ENCODE measurements at places on chromosomes 4 and X.
A peak's percentile ranks its signal among the peaks of the same experiment; 100 is the strongest.

DNA sequence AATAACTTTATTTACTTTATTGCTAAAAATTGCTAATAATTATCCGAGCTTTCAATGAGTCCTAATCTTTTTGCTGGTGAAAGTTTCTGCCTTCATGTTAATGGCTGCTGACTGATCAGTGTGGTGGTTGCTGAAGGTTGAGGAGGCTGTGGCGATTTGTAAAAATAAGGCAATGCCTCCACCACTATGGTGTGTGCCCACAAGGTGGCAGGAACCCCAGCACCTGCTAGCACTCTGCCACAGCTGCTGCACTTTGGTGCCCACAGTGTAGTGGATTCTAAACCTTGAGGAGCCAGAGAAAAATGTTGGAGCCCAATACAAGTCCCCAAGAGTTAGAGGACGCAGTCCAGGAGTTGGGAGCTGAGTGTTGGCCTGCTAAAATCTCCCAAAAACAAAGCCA is 1237.1 kb downstream of the PCDH19 start:
- H3K27ac ChIP-seq, result no peak overlapping the region
- no peak overlapping the region for H3K4me3 ChIP-seq
- H3K27me3 ChIP-seq, result no peaks in the 10 kb centered on the region
- no peaks in the 10 kb centered on the region for H3K4me1 ChIP-seq

DNA sequence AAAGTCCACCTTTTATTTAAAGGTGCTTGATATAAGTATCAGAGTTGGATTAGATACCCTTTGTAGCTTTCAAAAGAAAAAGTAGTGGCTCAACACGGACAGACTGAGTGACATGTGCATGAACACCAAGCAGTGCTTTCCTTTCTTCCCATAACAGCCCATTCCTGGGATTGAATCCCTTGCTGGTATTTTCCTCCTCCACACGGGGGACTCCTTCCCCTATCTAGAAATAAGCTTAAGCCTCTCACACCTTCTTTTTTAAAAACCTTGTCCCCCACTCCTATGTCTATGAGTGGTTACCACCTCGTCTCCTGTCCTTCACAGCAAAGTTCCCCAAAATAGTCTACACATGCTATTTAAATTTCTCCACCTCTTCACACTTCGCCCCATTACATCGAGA is 5.1 kb downstream of the AP1S2 start:
- H3K27ac ChIP-seq, result no peak overlapping the region
- H3K36me3 ChIP-seq, result no peaks in the 10 kb centered on the region
- no peak overlapping the region for H3K4me3 ChIP-seq

DNA sequence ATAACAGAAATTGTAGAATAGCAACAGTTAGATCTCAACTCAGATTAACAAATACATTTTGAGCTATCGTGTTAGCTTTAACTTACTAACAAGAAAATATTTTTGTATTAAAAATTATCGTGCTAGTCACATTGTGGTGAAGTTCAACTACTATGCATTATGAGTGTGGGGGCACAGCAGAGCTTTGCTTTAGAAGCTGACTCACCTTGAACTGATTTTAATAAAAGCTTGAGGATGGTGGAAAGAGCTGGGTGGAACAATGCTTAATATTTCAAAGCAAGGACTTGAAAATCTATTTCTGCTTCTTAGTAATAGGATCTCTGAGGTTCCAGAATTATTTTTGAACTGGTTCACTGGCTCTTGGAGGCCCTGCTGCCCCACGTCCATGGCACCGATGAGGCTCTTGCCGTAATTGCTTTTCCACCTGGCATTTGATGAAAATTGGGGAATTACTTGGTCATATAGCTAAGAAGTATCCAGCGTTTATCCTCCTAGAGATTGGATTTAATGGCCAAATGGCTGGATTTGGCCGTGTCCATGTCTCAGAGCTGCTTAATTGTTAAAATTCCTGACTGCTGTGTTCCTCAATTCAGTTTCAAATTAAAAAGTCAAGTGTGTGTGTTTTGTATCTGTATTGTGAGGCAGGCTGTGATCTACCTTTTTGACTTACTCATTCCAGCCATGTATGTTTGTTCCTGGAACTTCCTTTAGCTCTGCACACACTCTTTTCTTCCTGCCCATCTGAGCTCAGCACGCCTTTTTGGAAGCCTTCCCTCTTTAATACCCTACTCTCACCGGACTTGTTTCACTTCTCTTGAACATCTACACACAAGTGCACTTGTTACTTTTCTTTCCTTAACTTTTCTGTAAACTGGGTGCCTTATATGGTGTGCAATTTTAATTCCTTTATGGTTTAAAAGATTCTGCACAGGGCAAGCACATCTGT is 66.6 kb upstream of the LIMCH1 start:
- DNase-seq, result no peak
- H3K36me3 ChIP-seq, result no peaks in the 10 kb centered on the region
- H3K4me3 ChIP-seq, result no peak overlapping the region

DNA sequence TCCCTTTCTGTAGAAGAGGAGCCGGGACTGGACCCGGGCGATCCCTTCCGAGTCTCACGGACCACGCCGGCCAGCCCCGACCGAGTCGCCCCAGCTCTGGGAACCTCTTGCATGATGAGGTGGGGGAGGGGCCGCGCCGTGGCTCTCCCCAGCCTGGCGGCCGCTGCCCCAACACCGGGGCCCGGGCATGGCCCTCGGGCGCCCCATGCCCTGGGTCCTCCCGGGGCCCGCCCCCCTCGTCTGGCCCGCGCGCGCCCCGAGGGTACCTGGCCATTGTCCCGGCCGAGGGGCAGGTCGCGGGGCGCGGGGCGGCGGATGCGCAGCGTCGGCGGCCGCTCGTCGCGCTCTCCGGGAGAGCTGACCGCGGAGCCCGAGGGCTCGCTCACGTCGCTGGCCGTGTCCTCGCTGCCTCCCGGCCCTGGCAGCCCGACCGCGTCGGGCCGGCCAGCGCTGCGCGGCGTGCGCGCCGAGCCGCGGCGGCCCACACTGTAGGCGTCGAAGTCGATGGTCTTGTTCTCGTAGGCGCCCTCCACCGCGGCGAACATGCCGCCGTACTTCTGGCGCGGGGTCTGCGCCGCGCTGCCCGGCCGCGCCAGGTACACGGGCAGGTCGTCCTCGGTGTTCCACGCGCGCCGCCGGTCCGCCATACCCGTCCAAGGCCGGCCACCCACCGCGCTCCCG is 423 bp downstream of the CRMP1 start:
- DNase-seq, result no peak
- no peaks in the 10 kb centered on the region for H3K4me1 ChIP-seq
- H3K36me3 ChIP-seq, result no peaks in the 10 kb centered on the region
- H3K27me3 ChIP-seq, result peaks cover 14% of the 10 kb centered on the region

- no peaks in the 10 kb centered on the region for H3K27me3 ChIP-seq
- DNase-seq, result no peak
- H3K4me3 ChIP-seq, result no peak overlapping the region
- H3K36me3 ChIP-seq, result peaks cover 26% of the 10 kb centered on the region
Observed at GRCh38 chr4:42454755-42455420, 57.6 kb downstream of the SHISA3 start.

GRCh38 chr4:187256897-187257296 is 533.2 kb upstream of the FAT1 start:
- no peak for DNase-seq
- no peaks in the 10 kb centered on the region for H3K4me1 ChIP-seq
- no peak overlapping the region for H3K4me3 ChIP-seq
- no peaks in the 10 kb centered on the region for H3K36me3 ChIP-seq
- H3K27ac ChIP-seq, result no peak overlapping the region
- H3K27me3 ChIP-seq, result no peaks in the 10 kb centered on the region

- peak overlapping the region; percentile 81 for H3K4me3 ChIP-seq
- H3K4me1 ChIP-seq, result peaks cover 6% of the 10 kb centered on the region
- H3K36me3 ChIP-seq, result no peaks in the 10 kb centered on the region
- H3K27ac ChIP-seq, result peak overlapping the region; percentile 98
- no peaks in the 10 kb centered on the region for H3K27me3 ChIP-seq
Observed at GRCh38 chr4:73257651-73258435, 755 bp downstream of the ANKRD17 start.

DNA sequence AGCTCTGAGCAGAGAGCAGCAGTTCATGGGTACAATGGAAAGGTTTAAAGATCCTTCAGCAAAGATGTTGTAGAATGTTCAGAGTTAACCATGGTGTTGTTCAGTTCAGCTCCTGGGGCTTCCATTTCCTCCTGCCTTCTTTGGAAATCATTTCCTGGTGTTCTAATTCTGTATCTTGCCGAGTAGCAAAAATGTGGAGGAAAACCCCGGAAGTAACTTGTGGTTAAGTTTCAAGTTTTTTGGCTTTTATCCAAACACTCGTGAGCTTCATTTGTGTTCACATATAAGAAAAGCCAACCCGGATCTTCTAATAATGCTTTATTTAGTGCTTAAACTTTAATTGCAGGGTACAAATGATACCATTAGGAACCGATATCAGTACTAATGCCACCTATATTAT is 33.6 kb upstream of the ARX start:
- H3K4me3 ChIP-seq, result no peak overlapping the region
- peak; percentile 6 for DNase-seq

All from naive thymus-derived CD4-positive, alpha-beta T cell (primary cell).